IMR-90 (cell line): ENCODE measurements at places on chromosomes 7 and 10. TPM values are rescaled to one million over a fixed set of nuclear protein-coding genes. Genes with fewer than 3 reads are reported as not detected.
A peak's percentile ranks its signal among the peaks of the same experiment; 100 is the strongest.

- no peak for DNase-seq
- H3K27ac ChIP-seq, result no peak overlapping the region
- no peak overlapping the region for H3K4me3 ChIP-seq
Observed at GRCh38 chr10:114685456-114685855, 27.4 kb upstream of the ABLIM1 start.

DNA sequence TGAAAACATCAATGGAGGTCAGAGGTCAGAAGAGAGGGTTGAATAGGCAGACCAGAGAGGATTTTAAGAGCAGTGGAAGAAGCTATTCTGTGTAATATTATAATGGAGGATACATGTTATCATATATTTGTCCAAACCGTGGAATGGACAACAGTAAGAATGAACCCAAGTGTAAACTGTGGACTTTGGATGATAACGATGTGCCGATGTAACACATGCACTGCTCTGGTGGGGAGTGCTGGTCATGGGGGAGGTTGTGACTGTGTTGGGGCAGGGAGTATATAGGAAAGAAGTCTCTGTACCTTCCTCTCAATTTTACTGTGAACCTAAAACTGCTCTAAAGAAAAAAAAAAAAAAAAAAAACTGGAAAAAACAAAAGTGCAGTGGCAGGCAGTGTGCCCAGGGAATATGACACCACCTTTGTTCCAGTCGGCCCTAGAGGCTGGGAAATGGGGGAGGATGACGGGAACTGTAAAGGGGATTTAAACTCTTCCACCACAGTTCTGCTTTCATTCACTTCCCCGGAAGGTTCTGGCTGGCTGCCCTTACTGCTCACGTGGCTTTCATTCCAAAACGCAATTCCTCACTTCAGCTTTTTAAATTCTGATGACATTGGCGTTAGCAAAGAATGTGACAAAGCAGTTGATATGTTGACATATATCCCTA, 113.7 kb upstream of the ANKRD1 start:
- peaks cover 2% of the 10 kb centered on the region for H3K27me3 ChIP-seq
- no peak overlapping the region for H3K4me3 ChIP-seq
- H3K36me3 ChIP-seq, result no peaks in the 10 kb centered on the region
- H3K27ac ChIP-seq, result no peak overlapping the region

DNA sequence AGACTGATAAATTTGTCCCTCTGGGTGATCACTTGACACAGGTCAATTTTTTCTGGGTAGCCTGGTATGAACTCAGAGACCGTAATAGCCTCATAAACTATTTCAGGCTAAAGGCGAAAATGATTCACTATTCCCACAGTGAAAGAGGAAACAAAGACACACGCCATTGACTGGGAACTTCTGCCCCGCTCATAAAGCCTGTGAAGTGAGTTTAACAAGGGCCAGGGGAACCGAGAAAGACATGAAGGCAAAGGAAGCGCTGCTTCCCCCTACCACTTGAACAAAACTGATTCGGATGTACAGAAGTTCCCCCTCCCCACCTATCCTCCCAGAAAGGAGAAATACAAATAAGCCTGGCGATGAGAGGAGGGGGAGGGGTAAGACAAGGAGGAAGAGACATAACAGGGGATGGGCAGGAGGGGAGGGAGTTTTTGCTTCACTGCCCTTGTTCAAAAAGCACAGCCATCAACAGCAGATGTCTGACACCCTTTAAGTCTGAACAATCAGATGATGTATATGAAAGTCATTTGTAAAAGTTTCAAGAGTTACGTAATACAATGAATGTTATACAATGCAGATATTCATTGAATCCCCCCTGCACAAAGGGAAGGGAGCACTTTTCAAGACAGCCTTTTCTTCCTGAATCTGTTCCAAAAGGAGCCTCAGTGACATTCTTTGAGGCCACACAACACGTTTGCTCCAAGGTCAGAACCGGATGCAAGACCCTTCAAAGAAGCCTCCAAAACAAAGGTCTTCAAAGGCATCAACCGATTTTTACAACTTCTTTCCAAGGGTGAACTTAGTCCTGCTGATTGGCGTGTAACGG, 734 bp downstream of the ABCB4 start:
- H3K4me1 ChIP-seq, result no peaks in the 10 kb centered on the region
- no peak overlapping the region for H3K27ac ChIP-seq
- no peak for DNase-seq
- peak overlapping the region; percentile 15; the same call in 1 of the 2 replicates for H3K4me3 ChIP-seq
- no peaks in the 10 kb centered on the region for H3K36me3 ChIP-seq

STOX1 gene
- under 0.01 and 0.18 TPM in 2 replicates for total RNA-seq

AGMO gene
- not detected in 2 replicates for total RNA-seq

SPDYE2B gene
- not detected in 2 replicates for total RNA-seq

GDF2 gene
- under 0.01 TPM in 1 of 2 replicates, not detected in the other for total RNA-seq

FAM25C gene
- not detected in 2 replicates for total RNA-seq
